NCI-H1105 treated with DMSO at 0.1 percent for 48 hours (cell line): ENCODE measurements at places on chromosomes 2 and 18.

DNA sequence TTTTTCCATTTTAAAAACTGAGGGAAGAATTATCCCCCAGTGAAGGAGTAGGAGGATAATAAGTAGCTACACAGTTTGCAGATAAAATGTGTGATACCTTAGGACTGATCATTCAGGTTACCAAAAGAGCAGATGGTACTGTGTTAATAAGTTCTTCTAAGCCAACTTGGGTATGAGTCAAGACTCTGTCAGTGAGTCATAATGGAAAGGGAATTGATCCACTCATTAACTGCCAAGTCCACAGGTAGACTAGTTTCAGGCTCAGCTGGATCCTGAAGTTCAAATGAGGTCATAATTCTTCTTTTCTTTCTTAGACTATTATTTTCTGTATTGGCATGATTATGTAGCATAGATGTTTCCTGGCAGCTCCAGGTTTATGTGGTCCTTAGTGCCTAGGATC is 142.4 kb upstream of the ALPP start:
- DNase-seq = no peak

GRCh38 chr2:11862049-11862448 is 115.6 kb downstream of the LPIN1 start:
- no peak for DNase-seq

DNA sequence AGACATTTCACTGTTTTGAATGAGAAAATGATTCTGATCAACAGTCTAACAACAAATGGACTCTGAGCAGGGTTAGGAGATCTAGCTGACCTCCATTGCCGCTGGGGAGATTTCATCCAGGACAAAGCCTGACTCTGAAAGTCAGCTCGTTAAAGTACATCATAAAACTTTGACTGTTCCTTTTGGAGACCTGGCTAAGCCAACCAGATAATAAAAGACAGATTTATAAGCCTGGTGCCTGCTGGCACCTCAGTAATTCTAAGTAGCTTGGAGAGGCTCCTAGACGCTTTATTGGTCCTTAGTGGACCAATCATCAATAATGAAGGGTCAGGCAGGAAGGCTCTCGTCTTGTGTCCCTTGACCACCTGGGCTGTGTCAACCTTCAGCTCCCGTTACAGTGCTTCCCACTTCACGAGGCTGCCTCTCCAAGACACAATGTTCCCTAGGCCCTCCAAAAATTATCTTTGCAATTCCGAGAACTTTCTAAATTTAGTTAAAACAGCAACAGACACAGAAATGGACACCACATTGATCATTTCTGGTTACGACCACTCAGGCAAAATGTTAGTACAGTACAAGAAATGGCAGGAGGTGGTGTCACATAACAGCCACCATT is 47.9 kb upstream of the PMAIP1 start:
- no peak for DNase-seq

- no peak for DNase-seq
These were observed 803.3 kb upstream of the CELF4 start for GRCh38 chr18:38368886-38369285.

GRCh38 chr18:34957119-34957863 is 83.9 kb upstream of the MAPRE2 start:
- no peak for DNase-seq

DNA sequence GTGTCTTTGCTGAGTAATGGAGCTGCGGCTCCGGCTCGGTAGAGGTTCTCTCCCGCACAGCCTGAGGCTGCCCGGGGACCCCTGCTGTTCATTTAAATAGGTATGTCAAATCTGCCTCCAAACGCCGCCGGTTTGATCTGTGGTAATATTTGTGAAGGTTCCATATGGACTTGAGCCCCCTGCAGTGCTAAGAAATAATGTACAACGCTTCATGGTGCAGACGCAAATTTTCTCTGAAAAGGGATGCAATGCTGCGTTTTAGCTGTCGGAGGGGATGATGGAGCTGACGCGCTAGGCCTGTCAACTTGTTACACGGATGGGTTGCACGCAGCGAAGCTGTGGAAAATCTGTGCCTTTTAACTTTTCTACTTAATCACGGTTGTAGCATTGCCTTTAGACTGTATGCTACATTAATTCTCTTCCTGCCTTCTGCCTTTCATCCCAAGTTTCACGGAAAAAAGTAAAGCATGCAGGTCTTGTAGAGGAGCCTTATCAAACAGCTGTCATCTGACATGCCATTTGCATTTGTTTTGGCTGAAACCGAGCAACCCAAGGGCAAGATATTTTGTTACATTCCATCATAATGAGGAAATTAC is 43.2 kb downstream of the MRPS9 start:
- DNase-seq = no peak

DNA sequence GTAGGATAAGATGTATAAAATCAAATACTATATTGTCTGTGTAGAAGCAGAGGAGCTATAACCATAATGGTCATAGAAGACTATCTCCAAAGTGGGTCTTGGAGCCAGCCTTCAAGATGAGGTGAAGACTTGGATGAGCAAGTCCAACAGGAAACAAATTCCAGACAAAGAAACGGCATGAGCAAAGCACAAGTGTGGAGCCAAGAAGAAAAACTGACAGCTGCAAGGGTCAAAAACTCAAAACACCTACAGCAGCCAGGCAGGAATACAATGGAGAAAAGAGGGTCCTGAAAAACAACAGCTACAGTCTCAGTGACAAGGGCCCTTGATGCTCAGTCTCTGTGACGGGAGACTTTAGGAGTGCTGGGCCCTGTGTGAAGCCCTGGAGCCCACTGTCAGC is 102.4 kb downstream of the STK39 start:
- no peak for DNase-seq

- DNase-seq = no peak
These were observed 620.7 kb downstream of the NYAP2 start for GRCh38 chr2:226020176-226020575.

- no peak for DNase-seq
These were observed 978.1 kb upstream of the CDH2 start for GRCh38 chr18:29154758-29155725.

- no peak for DNase-seq
These were observed 2.3 kb downstream of the SF3B6 start for GRCh38 chr2:24073816-24074215.

GRCh38 chr2:157447741-157448140 is 3.9 kb upstream of the CYTIP start:
- no peak for DNase-seq

DNA sequence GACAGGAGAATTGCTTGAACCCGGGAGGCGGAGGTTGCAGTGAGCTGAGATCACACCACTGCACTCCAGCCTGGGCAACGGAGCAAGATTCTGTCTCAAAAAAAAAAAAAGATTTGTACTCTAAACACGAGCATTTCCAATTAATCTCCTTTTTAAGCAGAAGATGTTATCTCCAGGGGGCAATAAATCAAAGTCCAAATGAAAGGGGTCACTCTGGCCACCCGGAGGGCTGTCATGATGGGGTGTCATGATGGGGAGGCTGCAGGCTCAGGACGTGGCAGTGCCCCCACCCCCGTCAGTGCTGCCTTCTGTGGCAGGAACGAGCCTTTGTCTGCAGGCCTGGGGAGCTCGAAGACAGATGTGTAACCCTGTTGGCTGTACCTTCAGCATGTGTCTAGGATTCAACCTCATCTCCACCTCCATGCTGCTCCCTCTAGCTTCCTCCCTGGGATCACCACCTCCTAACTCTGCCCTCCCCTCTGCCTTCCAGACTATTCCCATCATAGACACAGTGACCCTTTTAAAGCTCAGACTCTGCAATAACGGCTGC is 76.9 kb upstream of the YWHAQ start:
- DNase-seq = no peak
